HCT116 (cell line): ENCODE measurements at places on chromosomes 2 and 18.

DNA sequence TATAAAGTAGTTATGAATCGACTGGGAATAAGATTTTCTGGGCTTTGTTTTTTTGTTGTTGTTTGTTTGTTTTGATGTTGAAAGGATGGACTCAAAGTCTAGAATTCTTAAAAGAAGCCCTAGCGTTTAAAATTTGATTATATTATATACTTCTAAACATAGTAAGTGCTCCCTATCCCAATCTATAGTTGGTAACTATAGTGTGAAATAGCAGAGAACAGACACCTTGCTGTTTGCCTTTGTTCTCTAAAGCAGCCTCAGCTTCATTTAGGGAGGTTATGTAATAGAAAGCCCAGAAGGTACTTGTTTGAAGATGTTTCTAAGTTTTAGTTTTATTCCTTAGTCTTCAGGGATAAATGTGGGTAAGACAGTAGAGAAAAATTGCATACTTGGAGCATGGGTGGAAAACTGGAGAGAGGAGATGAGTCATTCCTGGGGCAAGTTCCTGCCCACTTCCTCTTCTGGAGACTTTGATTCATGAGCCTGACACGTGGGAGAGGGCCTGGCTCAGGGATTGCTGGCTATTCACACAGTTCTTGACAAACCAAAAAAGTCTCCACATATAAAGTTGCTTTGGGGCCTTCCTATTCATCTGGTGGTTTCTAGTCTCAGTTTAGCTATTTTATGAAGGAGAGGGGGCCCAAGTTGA lies 131.9 kb downstream of the MYO1B start:
- peak; percentile 80 for DNase-seq

GRCh38 chr18:39886136-39886535 lies 2068.9 kb upstream of the PIK3C3 start:
- DNase-seq, result no peak

DNA sequence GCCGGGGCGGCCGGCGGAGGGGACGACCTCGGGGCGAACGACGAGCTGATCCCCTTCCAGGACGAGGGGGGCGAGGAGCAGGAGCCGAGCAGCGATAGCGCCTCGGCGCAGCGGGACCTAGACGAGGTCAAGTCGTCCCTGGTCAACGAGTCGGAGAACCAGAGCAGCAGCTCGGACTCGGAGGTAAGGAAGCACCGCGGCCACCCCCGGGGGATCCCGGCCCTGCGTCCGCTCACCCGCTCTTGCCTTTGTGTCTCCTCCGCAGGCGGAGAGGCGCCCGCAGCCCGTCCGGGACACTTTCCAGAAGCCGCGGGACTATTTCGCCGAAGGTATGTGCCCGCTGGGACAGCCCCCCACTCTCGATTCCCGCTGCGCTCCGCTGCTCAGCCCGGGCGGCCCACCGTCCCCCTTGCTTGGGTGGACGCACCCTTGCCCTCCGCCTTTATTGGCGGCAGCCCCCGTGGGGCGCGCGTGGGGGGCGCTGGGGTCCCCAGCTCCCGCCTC lies 611 bp downstream of the TCF7L1 start:
- DNase-seq, result no peak

GRCh38 chr2:50364511-50364910 lies 667.4 kb downstream of the NRXN1 start:
- no peak for DNase-seq

- DNase-seq, result no peak
These were observed 19.0 kb upstream of the RMDN2 start for GRCh38 chr2:37906131-37906530.

- no peak for DNase-seq
These were observed 3.7 kb upstream of the STARD7 start for GRCh38 chr2:96212339-96212738.

GRCh38 chr2:109287838-109288237 lies 158.8 kb downstream of the SH3RF3 start:
- DNase-seq, result no peak

GRCh38 chr2:223647258-223647952 lies 45.2 kb upstream of the SCG2 start:
- DNase-seq, result no peak

- DNase-seq, result no peak
These were observed 190.8 kb downstream of the RTP5 start for GRCh38 chr2:242060212-242060835.

- no peak for DNase-seq
These were observed 78.2 kb downstream of the EHBP1 start for GRCh38 chr2:62783679-62784078.

DNA sequence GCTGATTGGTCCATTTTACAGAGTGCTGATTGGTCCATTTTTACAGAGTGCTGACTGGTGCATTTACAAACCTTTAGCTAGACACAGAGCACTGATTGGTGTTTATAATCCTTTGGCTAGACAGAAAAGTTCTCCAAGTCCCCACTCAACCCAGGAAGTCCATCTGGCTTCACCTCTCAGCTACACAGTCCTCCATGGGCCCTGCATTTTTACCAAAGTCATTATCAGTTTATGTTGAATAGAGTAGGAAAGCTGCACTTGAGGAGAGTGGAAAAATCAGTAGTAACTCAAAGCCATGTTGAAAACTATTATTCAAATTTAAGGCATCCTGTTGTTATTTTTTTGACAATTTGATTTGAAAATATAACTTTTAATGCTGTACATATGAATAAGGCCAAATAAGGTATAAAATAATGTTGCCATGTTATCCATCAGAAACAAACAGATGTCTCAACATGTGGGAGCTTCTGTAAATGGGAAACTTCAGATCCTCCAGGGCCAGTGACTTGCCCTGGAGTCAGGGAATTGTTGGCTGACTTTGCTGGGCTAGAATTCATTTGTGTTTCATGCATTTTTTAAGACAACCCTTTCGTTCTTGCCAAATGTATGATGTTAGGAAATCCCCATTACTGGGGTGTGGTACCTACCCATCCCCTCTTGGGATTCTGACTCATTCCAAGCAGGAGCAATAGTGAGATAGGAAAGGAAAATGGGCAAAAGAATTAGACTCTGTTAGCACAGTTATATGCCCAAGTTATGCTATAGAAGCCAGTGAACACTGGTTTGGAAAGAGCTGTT lies 37.8 kb upstream of the CCDC195 start:
- DNase-seq, result no peak

- no peak for DNase-seq
These were observed 79.6 kb upstream of the DNMT3A start for GRCh38 chr2:25421289-25421688.

- DNase-seq, result no peak
These were observed 228.9 kb downstream of the RBM43 start for GRCh38 chr2:151032741-151033191.

DNA sequence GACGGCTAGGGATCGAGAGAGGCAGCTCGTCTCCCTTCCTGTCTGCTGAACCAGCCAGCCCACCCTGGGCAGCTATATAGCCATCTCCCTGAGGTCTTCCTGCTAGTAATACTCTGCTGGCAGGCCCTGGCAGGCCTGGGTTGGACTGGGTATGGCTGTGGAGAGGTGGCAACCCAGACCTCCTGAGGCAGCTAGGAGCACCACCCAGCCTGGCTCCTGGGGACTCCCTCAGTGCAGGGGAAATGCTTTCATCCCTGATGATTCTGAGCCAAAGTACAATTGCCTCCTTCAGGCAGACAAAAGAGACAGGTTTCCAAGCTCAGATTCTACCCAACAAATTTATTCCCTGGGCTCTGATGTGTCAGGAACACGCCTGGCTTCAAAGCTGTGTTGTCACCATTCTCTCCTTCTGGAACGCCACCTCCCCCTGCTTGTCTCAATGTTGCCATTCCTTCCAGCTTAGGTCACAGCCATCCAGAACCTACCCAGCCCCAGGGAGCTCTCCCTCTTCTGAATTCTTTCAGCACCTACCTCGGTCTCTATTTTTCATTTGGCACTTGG lies 4.7 kb upstream of the DNAJB2 start:
- peak; percentile 64 for DNase-seq

GRCh38 chr2:235740821-235741220 lies 247.0 kb downstream of the AGAP1 start:
- DNase-seq, result no peak

DNA sequence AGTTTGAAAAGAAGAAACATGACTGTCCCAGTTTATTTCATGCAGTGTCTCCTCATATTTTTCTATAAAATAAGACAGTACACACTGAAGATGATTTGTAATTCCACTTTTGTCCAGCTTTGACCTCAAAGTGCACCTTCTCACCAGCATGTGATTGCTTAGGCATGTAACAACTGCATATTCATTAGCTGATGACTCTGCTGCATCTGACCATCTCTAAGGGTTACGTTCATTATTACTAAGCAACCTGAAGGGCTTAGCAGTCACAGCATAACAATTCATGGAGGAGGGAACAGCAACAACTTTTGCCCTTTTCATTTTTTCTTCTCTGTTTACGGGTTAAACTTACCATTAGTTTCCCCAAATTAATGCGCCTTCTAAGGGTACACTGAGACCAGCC lies 330.6 kb upstream of the PIK3C3 start:
- no peak for DNase-seq

GRCh38 chr2:48905696-48906095 lies 150.2 kb upstream of the LHCGR start:
- DNase-seq, result no peak

DNA sequence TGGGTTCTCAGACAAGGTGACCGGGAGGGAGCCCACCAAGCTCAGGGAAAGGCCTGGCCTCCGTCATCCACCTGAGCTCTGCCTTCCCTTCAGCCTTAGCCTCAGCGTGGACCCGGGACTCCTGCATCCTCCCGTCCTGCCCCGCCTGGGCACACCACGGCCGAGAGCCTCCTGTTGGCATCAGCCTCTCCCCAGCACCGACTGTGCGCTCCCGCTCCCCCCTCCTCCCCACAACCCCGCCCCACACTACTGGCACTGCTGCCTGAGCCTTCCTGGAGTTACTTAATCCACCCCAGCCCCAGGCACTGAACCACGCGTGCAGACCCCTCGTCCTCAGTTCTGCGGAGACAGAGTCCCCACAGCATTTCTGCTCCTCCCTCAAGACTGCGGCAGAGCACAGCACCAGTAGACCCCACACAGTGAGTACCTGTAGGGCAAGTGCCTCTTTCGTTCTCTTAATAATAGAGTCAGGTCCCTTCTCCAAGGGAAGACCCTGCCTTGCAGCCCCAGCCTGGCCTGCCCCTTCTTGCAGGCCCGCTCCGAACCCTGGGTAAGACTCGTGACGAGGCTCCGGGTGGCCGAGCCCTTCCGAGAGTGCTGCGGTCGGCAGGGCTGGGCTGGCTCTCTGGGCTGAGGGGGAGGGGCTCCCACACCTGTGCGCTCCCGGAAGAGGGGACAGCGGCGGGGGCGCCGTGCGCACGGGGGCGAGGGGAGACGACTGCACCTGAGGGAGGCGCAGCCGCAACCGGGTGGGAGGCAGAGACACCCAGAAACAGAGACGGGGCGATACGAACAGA lies at the start of gene AMER3:
Gene AMER3, plus strand, starts transcription at position 285 of the 797 bp plus-strand sequence. CDS start 6,533 bp downstream, outside the sequence.
- no peak for DNase-seq
